ENCODE measurements at places on chromosomes 1 and 21.

DNA sequence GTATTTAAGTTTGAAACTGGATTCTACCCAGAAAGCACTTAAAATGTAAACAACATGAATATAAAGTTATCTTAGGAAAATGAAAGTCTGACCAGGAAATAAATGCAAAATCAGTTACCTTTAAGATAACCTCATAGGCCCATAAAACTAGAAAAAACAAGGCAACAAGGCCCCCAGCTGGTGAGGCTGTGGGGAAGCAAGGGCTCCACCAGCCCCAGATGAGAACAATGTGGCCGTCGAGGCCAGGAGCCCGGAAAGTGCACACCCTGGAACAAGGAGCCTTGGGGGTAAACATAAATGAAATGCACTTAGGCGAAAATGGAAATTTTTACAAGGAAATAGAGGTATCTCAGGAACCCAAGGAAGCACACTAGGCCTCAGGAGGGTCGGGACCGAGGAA is 37.9 kb upstream of the BMP8B start:
- DNase-seq = no peak

GRCh38 chr1:63063367-63063766 is 259.0 kb upstream of the FOXD3 start:
- no peak for DNase-seq

GRCh38 chr1:100959502-100960060 is 63.7 kb downstream of the SLC30A7 start:
- DNase-seq = no peak

- DNase-seq = no peak
Observed at GRCh38 chr1:37720231-37721130, 28.2 kb downstream of the CDCA8 start.

- peak; percentile 72 for DNase-seq
Observed at GRCh38 chr1:200780545-200781369, 42.1 kb downstream of the CAMSAP2 start.

DNA sequence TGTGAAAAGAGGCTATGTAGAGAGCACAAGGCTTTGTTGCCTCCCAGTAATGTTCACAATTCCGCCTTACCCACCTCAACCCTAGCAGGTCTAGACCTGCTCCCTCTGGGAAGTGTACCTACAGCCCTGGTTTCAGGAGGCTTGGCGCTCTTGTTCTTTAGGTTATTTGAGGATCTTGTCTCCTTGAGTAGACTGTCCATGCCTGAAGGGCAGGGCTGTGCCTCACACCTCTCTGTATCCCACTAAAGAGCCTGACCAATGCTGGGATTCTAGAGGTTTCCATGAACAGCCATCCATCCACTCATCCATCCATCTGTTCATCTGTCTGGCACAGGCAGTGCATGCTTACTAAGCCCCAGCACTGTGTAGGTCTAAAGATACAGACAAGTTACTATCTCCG is 1.0 kb downstream of the RAB7B start:
- no peak for DNase-seq

GRCh38 chr1:14057640-14058039 is 357.7 kb downstream of the PRDM2 start:
- no peak for DNase-seq

- DNase-seq = no peak
Observed at GRCh38 chr1:44103270-44104131, 15.1 kb upstream of the KLF17 start.

DNA sequence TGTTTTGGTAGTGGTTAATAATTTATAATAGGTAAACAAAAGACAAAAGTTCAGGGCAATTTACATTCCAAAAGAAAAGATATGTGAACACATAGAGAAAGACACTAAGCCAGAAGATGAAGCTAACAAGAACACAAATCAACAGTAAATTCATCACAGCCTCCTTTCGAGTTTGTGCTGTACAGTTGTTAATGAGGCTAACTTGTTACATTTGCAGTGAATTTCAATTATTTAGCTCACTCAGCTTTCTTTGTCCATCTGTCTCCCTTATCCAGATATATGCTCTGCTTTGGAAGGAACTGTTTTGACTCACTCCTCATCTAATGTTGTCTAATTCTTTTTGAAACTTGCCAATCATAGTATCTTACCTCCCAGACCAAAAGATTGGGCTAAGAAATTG is 423.3 kb upstream of the OLFM3 start:
- DNase-seq = no peak

- no peak for DNase-seq
Observed at GRCh38 chr1:63108206-63108605, 214.2 kb upstream of the FOXD3 start.

- no peak for DNase-seq
Observed at GRCh38 chr1:55311057-55311641, 96.0 kb upstream of the USP24 start.

- DNase-seq = peak; percentile 99
Observed at GRCh38 chr1:59292562-59292961, 4.3 kb upstream of the FGGY start.

GRCh38 chr1:1349256-1350012 is at the start of gene DVL1:
TSS of gene DVL1 (minus strand) at chr1:1349418. CDS start at chr1:1349065, 353 bp downstream.
- peak; percentile 55 for DNase-seq

DNA sequence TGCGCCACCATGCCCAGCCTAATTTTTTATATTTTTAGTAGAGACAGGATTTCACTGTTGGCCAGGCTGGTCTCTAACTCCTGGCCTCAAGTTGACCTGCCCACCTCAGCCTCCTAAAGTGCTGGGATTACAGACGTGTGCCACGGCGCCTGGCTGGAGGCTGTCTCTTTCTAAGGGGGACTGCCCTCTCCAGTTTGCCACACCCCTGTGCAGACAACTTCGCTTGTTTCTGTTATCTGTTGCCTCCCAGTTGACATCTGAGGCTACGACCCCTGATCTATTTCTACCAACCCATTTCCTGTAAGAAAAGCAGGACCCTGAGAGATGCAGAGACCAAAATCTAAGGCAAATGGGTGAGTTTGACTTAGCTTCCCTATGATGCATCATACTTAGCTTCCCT is 24.0 kb upstream of the VASH2 start:
- no peak for DNase-seq

GRCh38 chr1:226635456-226635941 is 86.9 kb downstream of the STUM start:
- DNase-seq = no peak
